Activated B cell treated with CpG ODN at 0.5 μM for 24 hours (primary cell): ENCODE measurements at places on chromosomes 3 and 15. TPM values are rescaled to one million over a fixed set of nuclear protein-coding genes. Genes with fewer than 3 reads are reported as not detected.

WNT7A gene
- not detected in 2 replicates for total RNA-seq

COLQ gene
- 0.71 and 1.2 TPM in 2 replicates for total RNA-seq

DNA sequence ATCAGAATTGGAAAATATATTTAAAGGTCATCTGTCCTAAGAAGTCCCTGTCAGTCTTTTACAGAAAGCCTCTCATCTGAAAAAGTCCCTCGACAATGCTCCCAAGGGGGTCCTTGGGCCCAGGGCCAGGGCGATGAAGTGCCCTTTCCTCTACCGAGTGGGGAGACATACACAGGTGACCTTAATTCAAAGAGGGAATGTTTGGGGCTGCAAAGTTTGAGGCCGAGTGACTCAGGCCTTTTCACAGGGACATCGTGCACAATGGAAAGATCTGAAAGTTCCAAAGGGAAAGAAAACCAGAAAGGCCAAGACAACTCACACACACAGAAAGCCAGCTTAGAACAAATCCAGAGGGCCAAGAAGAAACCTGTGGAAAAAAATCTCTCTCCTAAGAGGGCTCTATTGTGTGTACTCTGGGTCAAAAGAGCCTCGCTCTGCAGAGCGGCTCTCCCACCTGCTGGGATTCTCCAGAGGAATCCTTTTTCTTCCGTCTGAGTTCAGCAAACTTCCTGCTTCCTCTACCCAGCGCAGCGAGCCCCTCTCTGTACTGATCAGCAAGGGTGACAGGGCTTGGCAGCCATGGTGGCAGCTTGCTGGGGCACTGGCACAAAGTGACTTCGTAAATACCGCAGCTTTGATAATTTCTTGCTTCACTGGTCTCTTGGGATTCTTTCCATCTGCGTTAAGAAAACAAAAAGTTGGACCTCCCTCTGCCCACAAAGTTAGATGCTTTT, 259.1 kb downstream of the OPA1 start:
- no peak for DNase-seq

DNA sequence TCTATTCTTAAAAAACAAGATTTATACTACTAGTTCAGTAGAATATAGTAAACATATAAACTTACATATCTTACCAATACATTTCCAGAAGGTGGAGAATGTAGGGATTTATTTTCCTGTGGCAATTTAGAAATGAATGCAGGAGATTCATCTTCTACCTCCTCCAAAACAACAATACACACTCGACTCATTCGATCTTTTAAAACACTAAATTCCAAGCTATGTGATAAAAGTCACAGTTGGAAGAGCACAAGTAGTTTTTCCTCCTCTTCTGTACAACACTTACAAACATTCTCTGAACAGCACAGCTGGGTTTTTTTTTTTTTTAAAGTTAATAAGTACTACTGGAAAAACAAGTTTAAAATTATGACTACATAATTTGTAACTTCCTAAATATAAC, 1.4 kb downstream of the ANKRD28 start:
- no peak for DNase-seq

DNA sequence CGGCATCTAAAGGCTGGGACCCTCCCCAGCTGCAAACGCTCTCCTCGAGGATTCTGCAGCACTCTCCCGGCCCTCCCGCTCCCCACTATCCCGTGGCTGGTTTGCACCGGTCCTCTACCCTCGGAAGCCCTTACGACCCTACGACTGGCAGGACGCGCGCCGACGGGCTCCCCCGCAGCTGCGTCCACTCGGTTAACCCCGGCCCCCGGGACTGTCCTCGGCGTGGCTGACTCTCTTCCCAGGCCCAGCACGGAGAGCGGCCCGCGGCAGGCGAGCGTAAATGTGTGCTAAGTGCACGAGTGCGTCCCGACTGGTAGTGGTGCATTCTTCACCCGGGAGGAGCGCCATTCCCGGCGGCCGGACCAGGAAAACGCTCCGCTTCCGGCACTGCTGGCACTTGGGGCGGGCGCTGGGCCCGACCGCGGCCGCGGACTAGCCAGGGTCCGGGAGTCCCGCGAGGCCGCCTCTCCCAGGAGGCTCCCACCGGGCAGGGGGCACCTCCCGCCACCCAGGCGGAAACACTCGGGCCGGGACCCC, 508 bp downstream of the GORASP1 start:
- no peak for DNase-seq

MYZAP gene
- total RNA-seq: 0.88 and 1.00 TPM in 2 replicates

SEC61A1 gene
- total RNA-seq: 83.2 and 84.0 TPM in 2 replicates

DNA sequence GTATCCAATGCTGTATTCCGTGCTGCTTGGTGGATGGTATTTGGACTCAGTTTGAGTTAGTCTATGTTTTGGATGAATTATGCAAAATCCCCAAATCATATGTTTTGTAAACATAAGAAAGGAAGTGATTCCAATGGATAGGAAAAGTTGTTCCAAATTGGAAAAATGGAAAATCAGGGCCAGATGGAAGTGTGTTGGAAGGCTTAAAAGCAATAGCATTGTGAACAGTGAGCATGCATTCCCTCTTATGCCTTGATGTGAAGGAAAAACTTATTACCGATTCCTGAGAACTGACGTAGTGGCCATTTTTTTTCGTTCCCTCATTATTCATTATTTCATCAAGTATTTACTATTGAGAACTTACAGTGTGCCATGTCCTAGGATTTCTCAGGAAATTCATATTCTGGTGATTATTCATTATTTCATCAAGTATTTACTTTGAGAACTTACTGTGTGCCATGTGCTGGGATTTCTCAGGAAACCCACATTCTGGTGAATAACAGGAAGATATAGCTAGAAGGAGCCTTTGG, 144.1 kb upstream of the TPRG1 start:
- DNase-seq: no peak

DNA sequence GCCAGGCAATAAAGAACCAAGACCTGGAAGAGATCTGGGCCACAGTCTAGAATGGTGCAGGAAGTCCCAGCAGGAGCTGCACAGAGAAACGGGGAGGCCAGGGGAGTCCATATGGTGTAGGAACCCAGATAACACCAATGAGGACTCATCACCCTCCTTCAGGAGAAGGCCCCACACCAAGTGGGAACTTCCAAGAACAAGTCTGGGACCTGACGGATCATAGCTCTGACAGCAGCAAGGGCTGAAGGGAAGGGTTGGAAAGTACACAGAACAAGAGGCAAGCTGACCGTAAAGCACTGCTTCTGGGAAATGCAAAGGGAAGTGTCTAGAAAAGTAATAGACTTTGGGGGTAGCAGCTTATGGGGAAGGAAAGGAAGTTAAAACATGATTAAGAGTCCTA, 34.5 kb downstream of the ANO10 start:
- DNase-seq: no peak

DNA sequence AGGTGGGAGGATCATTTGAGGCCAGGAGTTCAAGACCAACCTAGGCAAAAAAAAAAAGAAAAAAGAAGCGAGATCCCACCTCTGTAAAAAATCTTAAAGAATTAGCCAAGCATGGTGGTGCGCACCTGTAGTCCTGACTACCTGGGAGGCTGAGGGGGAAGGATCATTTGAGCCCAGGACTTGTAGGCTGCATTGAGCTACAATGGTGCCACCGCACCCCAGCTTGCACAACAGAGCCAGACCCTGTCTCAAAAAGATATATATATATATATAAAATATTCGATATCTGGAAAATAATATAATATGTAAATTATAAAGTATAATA, 1.1 kb upstream of the IMP3 start:
- DNase-seq: no peak

DNA sequence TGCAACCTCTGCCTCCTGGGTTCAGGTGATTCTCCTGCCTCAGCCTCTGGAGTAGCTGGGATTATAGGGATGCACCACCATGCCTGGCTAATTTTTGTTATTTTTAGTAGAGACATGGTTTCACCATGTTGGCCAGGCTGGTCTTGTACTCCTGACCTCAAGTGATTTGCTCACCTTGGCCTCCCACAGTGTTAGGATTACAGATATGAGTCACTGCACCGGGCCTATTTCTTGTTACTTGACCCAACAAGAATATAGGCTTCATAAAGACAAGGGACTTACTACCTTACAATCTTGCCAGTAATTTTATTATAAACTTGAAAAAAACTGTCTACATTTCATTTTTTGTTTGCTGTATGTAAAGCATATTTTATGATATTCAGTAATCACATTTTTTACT, 21.4 kb upstream of the ZBTB47 start:
- no peak for DNase-seq

DNA sequence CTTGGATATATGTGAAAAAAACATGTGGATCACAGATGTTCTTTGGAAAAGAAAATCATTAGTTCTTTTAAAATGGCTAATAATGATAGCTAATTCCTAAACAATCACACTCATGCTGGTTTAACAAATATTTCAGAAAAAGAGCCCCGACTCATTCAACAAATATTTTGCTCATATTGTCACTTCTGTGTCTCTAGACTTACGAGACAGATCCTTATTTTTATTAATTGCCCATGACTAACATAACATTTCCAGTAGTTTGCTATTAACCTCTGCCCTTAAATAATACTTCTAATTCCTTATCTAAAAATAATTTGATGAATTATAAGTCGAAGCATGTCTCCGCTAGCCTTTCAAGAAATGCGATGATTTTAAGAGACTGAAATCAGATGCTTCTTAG, 70.4 kb downstream of the SATB1 start:
- DNase-seq: no peak

DNA sequence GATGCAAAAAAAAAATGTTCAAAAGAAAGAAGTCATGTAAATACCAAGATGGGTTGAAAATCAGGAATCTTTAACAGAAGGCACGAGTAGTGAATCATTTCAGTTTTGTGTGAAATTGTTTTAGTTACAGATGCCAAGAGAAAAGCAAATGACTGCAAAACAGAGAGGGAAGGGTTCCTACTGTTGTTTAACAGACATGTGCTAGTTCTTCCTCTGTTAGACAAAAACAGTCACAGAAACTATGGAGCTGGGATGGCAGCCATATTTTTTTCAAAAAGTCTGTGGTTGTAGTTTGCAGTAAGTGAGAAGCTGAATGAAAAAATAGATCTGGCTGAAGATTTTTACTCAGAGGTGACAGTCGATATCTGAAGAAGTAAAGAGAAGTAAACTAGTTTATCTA, 511.9 kb downstream of the ZIC1 start:
- DNase-seq: no peak

TRIM71 gene
- not detected in 2 replicates for total RNA-seq

- no peak for DNase-seq
Measured at GRCh38 chr15:47870956-47871625, 153.8 kb downstream of the SEMA6D start.

C3orf85 gene
- total RNA-seq: not detected in 2 replicates
